Activated naive CD4-positive, alpha-beta T cell treated with anti-CD3 and anti-CD28 coated beads for 36 hours (primary cell): ENCODE measurements at places on chromosomes 5 and 9.

GRCh38 chr9:101254733-101255433 lies 129.9 kb downstream of the BAAT start:
- DNase-seq = no peak

GRCh38 chr5:27234916-27235315 lies 196.5 kb upstream of the CDH9 start:
- DNase-seq = no peak

- DNase-seq = no peak
Observed at GRCh38 chr5:132003982-132004381, 7.5 kb downstream of the ACSL6 start.

GRCh38 chr9:92455217-92455616 lies 27.1 kb downstream of the ASPN start:
- peak; percentile 7 for DNase-seq

- no peak for DNase-seq
Observed at GRCh38 chr9:34694811-34695210, 3.7 kb upstream of the CCL19 start.

GRCh38 chr9:134678666-134679443 lies 37.3 kb downstream of the COL5A1 start:
- DNase-seq = no peak

DNA sequence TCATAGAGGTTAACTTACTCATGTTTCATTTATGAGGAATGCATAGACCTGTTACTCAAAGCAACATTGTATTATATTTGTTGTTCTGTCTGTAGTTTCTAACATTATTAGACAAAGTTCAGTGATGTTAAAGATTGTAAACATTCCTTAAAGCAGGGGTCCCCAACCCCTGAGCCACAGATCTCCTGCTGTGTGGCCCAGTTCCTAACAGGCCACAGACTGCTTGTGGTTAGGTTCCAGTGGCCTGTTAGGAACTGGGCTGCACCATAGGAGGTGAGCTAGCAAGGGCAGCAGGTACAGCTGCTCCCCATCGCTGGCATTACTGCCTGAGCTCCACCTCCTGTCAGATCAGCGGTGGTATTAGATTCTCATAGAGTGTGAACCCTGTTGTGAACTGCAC lies 181.1 kb downstream of the KDM4C start:
- no peak for DNase-seq

DNA sequence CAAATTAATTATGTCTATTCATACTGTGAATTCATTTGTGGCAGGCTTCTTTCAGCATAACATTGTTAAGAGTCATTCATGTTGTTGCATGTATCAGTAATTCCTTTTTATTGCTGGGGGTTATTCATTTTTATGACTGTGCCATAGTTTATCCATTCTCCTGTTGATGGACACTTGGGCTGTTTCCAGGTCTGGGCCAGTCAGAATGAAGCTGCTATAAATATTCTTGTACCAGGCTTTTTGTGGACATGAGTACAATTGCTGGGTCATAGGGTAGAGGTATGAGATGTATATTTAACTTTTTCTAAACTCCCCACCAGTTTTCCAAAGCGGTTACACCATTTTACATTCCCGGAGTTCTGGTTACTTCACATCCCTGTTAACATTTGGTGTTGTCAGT lies 13.6 kb downstream of the PRPF4 start:
- no peak for DNase-seq

- no peak for DNase-seq
Observed at GRCh38 chr9:90894986-90895687, 93.5 kb downstream of the SYK start.

- DNase-seq = no peak
Observed at GRCh38 chr5:158848634-158849033, 251.1 kb downstream of the EBF1 start.

DNA sequence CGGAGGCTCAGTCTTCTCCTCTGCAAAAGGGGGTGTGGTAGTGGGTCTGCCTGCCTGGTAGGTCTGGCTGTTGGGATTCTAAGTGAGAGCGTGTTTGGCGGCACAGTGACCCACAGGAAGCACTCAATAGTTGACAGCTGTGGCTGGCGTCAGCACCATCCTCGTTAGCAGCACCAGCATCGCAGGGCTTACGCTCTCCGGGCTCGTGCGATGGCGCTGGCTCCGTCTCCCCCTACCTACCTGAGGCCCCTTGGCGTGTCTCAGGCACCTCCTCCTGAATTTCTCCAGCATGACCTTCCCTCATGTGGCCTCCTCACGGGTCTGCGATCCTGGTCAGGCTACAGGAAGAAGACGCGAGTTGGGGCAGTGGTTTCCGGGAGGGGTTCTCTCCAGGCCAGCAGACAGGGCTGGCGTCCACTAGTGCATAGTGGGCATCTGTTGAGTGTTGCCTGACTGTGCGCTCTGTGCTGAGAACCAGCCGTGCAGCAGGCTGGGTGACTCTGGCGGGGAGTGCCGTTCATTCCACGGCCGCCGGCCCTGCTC lies 66.9 kb downstream of the HMCN2 start:
- DNase-seq = no peak

- no peak for DNase-seq
Observed at GRCh38 chr5:29794141-29794787, 1399.2 kb upstream of the CDH6 start.
